ENCODE measurements at places on chromosomes 12 and 14.

GRCh38 chr14:49954171-49954631 is 61.3 kb downstream of the ARF6 start:
- no peak for DNase-seq

- DNase-seq = no peak
Observed at GRCh38 chr14:60025571-60025970, 66.2 kb upstream of the PCNX4 start.

- DNase-seq = no peak
Observed at GRCh38 chr14:106013879-106014376, 487.5 kb downstream of the TMEM121 start.

DNA sequence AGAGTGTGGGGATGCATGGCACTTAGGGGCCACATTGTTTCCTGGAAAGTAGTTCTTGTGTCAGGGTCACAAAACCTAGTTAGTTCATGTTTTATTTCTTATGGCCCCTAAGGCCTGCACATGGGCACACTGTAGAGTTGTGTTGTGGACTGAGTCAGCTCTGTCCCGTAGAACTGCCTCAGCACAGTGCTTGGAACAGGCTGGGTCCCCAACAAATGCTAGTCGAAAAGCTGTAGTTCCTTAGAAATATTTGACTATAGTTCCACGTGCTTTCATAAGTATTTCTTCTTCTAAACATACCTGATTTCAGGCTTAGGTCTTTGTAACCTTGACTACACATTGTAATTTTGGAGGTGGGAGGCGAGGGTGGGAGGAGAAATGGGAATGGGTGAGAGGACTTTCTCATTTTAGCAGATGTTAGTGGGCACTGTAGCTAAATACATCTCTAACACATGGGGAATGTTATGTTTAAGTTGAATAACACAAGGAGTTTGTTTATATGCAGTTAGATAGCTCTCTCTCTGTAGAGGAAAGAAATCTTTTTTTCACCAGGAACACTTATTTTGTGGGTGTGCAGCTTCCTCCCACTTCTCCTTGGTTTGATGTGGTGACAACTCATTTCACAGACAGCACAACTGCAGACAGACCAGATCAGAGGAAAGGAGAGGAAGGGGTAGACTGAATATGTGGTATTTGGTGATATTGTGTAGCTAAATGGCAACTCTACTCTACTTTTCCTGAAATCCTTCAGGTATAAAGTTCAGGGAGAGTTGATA is 39.5 kb upstream of the DACT1 start:
- no peak for DNase-seq

DNA sequence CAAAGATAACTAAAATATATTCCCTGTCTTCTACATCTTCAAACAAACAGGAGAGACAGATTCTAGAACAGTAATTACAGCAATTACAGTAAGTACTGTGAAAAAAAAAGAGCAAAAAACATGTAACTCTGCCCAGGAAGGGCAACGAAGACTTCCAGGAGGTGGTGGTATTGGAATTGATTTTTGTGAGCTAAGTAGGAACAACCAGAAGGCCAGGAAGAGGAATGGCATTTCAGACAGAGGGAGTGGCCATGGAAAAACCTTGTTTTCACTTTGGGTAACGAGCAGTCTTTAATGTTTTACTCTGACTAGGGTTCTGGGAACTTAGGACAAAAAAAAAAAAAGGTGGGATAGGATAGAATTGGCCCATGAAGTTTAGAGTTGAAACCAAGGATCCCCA is 196.3 kb upstream of the PLEKHG7 start:
- DNase-seq = no peak

DNA sequence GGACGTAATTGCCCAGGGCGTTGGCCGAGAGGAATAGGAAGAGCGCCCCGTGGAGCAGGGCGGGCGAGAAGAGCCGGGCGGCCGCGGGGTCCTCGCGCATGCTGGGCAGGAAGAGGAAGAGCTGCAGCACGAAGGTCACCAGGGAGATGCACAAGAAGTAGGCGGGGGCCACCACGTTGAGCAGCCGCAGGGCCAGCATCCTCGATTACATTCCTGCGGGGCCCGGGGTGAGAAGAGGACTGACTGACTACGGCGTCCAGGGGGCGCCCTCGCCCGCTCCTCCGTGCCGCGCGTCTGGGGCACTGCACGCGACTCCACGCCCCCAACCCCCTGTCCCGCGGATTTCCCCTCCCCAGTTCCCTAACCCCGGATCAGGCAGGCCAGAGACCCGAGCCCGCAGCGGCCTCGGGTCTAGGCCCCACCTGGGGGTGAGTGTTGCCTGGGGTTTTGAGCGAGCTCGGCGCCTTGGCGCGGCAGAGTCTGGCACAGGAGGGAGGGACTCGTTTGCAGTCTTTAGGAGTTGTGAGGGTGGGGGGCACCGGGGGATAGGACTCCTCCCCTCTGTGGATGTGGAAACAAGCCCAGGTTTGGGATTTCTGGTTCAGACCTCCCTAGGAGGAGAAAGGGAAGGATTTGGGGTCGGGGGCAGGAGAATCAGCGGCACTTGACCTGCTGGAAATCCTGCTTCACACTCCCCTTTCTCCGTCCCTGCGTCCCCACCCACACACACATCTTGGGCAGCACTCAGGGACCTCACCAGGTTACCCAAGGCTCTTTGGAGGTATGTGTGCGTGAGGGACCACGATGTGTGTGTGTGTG is 1.8 kb downstream of the ZDHHC22 start:
- no peak for DNase-seq
